HTR-8/SVneo (cell line): ENCODE measurements at places on chromosomes 5 and 9.

DNA sequence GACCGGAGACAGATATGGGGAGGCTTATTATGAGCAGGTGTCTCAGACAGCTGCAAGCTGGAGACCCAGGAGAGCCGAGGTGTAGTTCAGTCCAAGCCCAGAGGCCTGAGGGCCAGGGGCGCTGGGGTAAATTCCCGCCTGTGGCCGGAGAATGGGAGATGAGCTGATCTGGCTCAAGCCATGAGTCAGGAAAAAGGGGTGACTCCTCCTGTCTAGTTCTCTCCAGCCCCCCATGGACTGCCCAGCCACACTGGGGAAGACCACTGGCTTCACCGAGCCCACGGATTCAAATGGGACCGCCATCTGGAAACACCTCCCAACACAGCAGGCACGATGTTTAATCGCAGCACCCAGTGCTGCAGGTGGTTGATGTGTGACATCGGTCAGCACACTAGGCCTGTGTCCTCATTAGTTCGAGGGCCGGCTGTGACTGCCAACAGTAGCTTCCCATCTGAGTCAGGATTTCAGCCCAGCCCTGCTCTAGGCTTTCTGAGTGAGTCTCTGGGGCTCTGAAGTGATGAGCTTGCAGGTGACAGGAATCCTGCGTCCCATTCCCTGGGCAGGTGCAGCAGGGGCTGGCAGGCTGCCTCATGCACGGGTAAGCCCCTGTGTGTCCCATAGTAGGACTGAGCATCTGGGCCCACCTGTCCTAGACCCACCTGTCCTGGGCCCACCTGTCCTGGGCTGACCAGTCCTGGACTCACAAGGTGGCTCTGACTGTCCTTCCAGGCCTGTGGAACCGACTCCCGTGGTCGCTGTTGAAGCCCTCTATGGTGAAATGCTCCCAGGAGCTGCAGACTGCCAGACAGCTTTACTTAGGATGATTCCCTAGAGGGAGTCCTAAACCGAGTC is 49.7 kb downstream of the AHRR start:
- DNase-seq, result no peak

DNA sequence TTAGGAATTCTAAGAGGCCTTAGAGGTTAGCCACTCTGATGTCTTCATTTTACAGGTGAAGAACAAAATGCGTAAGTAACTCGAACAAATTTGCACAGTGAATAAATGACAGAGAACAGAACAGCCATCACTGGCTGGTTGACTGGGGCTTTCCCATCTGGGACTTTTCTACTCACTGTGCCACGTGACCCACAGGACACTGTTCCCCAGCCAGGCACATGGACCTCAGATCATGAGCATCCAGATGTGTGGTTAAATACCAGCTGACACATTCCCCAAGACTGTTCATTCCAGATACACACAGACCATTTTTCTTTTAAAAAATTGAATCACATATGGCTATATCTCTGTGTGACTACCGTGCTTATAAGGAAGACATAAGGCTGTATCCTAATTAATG is 25.8 kb upstream of the MED10 start:
- no peak for DNase-seq

GRCh38 chr5:179451114-179451827 is 99.1 kb upstream of the RUFY1 start:
- no peak for DNase-seq

DNA sequence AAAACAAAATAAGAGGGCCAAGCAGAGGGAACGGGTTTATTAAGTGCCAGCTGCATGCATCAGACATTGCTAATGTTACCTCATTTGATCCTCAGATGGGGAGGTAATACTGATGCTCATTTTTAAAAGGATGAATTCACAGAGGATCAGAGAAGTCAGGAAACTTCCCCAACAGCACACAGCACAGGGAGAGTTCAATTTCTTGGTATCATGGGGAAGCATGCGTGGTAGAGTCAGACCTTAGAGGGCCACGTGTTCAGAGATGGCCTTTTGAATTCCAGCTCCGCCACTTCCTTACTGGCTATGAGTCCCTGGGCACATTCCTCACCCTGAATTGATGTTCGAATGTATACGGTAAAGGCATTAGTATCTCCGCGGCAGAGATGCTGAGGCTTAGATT is 108.3 kb downstream of the MYO10 start:
- DNase-seq, result no peak

DNA sequence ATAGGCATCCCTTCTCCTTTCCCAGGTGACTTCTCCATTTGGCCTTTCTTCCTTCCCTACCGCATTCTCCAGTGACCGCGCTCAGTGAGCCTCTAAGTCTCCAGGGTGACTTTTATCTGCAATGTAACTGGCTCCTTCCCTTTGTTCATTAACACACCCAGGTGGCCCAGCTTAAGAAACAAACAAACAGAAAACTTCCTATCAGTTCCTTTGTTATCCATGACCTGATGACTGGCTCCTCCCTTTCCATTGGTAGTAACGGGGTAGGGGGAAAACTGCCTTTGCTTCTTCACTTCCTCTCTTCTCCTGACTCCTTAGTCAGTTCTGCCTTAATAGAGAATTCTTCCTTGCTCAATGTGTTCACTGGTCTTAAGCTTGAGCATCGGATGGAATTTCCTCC is 7.0 kb upstream of the SH3GL2 start:
- no peak for DNase-seq

DNA sequence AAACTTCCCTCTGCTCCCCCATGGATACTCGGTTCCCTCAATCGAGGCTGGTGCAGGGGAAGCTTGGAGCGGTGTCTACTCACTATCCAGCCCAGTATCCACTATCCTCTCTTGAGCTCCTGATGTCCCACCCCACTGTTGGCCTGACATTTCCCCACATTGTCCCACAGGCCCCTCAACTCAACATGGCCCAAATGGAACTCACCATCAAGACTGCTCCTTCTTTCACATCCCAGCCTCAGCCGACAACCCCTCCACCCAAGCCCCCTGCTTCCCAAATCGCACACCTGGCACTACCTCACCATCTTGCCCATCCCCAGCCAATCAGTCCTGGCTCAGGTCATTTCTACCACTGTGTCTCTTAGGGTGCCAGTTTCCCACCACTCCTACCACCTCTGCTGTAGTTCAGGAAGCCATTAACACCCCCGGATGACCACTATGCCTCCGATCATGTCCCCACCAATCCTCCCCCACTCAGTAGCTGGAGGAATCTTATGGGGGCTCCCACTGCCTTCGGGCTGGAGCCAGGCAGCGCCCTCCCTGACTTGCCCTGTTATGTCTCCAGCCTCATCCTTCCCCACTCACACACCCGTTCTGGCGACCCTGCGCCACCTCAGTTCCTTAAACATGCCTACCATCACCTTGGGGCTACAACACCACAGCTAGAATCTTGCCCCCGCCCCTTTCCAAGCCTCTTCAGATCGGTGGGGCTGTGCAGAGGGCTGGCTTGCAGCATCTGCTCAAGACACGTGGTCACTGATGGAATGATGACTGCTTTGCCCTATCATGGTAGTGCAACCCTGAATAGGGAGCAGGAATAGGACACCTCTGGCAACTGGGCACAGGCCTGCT is 273.6 kb downstream of the FSTL4 start:
- no peak for DNase-seq

DNA sequence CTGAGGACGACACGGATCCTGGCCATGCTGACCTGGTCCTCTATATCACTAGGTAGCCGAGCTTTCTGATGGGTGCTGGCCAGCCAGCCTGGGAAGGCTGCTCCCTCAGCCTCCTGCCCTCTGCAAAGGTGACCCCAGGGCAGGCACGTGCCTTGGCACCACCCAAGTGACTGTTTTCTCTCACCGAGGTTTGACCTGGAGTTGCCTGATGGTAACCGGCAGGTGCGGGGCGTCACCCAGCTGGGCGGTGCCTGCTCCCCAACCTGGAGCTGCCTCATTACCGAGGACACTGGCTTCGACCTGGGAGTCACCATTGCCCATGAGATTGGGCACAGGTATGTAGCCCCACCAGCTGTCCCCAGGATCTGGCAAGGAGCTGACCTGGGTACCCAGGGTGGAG is 3.8 kb downstream of the ADAMTS13 start:
- DNase-seq, result no peak

- DNase-seq, result no peak
These were observed 7.9 kb downstream of the FCN1 start for GRCh38 chr9:134909511-134910481.

- no peak for DNase-seq
These were observed 118.7 kb upstream of the FOXD4L5 start for GRCh38 chr9:65403721-65404120.

DNA sequence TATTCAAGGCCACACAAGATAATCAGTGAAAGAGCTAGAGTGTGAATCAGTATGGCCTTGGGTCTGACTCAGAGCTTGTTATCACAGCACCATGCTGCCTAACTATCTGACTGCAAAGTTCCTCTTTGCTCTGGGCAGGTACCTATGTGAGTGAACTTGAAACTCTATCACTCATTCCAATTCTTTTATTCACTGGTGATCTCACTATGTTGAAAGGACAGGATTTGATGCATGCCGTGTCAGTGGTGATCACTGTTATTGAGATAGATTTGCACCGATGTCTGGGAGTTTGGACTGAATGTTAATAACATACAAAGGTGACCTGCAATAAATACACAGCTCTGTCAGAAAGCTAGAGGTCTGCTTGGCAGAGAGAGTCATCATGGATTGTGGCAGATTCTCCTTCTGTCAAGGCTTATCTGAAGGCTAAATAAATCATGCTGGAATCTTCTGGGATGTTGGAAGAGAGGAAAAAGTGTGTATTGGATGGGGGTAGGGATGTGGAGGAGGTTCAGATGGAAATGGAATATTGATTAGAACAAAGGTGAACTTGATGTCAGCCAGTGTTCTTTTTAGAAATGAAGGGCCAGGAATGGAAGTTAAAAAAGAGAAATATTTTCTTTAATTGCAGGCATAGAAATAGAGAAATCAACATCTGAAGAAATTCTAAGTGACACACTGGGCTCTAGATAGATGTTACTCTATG is 91.8 kb upstream of the TNC start:
- DNase-seq, result no peak

DNA sequence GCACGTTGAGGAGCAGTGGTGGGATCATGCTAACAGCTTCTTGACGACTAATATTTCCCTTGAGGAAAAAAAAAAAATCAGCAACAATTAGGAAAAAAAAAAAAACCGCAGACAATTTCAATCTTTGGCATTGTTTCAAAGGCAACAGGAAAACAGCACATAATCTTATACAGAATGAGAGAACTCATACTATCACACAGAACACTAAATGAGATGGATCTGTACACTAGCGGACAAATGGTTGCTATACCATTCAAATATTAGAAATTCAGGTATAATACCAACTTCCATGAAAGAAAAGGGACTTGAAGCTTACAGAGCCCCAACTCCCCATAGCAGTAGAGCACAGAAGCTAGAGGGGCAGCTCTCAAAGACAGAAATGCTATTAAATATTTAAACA is 9.6 kb downstream of the NSUN2 start:
- DNase-seq, result no peak

GRCh38 chr5:83095957-83096539 is 18.7 kb downstream of the XRCC4 start:
- DNase-seq, result peak; percentile 45

GRCh38 chr5:134572811-134573210 is 47.3 kb downstream of the JADE2 start:
- DNase-seq, result no peak

- peak; percentile 56 for DNase-seq
These were observed 3.2 kb downstream of the SNX30 start for GRCh38 chr9:112753725-112754124.

- DNase-seq, result no peak
These were observed 169.1 kb downstream of the NIPBL start for GRCh38 chr5:37045703-37046102.

DNA sequence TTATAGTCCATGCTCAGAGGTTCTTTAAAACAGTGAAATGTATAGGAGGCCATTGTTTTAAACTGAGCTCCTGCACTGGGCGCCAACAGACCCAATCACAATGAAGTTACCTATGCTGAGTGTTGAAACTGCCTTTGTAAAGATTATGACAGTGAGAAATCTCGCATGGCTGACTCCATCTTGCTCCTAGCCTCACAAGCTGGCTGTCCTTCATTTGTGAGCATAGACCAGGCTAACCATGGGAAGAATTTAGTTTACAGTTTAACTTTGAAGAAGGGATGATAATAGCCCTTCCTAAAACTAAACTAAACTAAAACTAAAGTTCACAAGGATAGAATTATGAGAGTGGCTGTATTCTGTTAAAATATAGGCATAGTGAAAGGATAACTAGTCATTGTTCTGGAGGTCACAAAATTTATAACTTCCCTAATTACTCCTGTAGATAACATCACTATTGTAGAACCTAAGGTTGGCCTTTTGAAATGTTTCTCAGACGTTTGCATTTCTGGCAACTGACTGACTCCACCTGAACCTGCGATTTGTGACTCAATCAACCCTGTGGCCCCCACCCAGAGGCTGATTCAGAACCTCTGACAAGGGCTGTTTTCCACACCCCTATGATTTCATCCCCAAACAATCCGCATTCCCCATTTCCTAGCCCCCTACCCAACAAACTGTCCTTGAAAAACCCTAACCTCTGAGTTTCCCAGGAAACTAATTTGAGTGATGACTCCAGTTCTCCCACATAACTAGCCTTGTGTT is 59.1 kb downstream of the HMHB1 start:
- no peak for DNase-seq

DNA sequence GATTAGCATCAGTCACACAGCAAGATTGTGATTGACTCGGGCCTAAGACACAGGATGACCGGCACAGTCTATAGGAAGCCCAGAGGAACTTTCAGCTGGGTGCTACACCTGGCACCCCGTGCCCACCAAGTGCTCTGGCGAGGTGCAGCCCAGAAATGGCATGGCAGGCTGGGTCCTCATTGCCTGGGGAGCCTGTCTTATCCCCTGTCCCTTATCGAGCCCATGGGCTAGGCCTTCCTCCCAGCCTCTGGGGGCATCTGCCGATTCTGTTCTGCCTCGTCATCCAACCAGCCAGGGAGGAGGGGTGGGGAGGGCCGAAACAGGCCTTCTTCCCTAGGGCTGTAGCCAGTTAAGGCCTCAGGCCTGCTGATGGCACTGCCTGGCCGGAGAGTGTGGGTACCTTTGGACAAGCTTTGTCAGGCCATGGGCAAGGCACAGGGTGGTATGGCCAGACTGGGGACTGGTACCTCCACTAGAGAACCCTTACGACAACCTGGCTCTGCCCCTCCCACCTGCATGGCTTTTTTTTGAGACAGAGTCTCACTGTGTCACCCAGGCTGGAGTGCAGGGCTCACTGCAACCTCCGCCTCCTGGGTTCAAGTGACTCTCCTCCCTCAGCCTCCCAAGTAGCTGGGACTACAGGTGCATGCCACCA is 1.6 kb downstream of the GRK6 start:
- DNase-seq, result no peak

- DNase-seq, result no peak
These were observed 80.3 kb downstream of the ADAMTS2 start for GRCh38 chr5:179264783-179265513.

GRCh38 chr5:39231705-39232525 is 12.6 kb upstream of the FYB1 start:
- DNase-seq, result no peak

GRCh38 chr9:135519179-135519971 is 1.9 kb upstream of the LCN1 start:
- DNase-seq, result no peak

GRCh38 chr9:126440940-126441339 is 114.3 kb downstream of the MVB12B start:
- DNase-seq, result no peak
